RPMI7951 (cell line): ENCODE measurements at places on chromosomes 12 and 14. TPM values are rescaled to one million over a fixed set of nuclear protein-coding genes. Genes with fewer than 3 reads are reported as not detected.

- peak; percentile 59 for DNase-seq
These were observed 12.5 kb downstream of the PRDM4 start for GRCh38 chr12:107748472-107748871.

DNA sequence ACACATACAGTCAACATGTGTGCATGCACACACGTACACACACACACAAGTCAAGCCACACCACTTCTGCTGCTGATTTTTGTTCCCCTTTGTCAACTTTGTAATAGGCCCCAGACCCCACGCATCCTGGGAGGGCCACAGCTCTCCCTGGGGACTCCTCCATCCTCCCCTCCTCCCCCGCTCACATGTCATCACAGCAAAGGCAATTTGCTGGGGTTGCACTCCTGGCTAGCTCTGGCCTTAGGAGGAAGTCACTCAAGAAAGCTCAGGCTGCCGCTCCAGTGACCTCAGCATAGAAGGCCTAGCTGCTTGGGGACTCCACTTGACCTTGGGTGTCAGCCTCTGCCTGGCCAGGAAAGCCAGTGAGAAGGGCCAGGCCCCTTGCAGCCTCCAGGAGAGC, 27.2 kb downstream of the NGB start:
- DNase-seq: no peak

DNA sequence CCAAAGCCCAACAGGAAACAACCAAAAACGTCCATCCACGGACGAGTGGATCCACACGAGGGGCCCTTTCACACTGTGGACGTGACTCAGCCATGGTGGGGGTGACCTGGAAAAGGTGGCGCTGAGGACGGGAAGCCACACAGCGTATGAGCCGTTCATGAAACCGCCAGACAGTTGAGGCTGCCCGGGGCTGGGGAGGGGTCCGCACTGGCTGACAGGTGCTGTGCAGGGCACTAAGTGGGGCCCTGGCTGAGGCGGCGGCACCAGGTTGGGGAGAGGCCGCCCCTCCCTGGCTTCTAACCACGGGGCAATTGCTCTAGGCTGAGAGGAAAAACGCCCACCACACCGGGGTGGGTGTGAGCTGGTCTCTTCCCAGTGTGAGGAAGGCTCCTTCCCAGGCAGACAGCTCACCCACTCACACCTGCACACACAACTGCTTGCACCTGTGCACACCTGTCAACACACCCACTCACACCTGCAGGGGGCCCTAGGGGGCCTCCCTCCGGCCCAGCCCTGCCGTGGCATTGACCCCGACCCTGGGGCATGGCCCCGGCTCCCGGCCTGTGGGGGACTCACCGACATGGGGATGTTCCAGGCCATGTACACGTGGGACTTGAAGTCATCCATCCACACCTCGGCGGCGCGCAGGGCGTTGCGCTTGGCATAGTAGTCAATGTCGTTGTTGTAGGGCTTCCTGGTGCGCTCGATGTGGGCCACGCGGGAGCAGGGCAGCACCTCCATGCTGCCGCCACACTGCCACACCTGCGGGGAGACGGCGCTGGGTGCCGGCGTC, 58.9 kb downstream of the NOC4L start:
- DNase-seq: no peak

GRCh38 chr12:69404851-69405565, 45.5 kb downstream of the YEATS4 start:
- no peak for DNase-seq

DNA sequence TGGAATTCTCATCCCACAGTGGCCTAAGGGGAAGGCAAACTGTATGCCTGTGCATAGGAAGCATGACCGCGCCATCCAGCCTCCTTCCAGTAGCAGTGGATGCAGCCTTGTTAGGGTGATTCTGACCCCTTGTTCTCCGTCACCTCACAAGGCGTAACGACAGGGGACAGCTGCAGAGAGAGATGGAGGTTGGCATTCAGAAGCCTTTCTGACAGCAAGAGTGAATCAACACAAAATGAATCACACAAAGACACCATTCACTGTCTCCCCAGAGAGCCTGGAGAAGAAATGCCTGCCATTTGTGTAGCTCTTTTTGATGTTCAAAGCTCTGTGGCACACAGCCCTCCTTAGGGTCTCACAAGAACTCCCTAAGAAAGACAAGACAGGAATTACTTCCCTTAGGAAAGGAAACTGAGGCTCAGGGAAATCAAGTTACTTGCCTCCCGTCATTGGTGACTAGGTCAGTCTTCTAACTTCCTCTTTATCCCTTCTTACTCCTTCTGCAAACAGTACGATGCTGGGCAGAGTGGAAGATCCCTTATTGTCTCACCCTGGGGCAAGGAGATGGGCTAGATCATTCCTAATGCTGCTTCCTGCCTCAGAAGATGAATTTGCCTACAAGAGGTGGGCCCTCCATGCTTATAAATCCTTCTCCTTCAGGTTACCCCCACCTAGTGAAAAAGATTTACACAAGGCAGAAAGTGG, 280.9 kb downstream of the CACNA1C start:
- DNase-seq: peak; percentile 43

DNA sequence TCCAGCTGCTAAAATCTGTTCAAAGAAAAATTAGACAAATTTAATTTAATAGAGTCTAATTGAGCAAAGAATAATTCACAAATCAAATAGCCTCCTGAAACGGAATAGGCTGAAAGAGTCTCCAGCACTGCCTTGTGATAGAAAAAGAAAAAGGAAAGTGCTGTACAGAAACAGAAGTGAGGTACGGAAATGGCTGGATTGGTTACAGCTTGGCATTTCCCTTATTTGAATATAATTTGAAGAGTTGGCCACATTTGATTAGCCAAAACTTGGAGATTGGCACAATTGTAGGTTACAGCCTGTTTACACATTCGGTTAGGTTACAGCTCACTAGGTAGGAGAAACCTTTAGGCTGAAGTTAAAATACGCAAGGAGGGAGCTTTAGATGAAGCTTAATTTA, 24.8 kb upstream of the PCED1B start:
- DNase-seq: no peak

The NKX2-1 gene
- not detected in 2 replicates for total RNA-seq

The RNF212B gene
- not detected in 2 replicates for total RNA-seq

GRCh38 chr12:112946236-112947000, 8.1 kb downstream of the OAS3 start:
- DNase-seq: no peak

DNA sequence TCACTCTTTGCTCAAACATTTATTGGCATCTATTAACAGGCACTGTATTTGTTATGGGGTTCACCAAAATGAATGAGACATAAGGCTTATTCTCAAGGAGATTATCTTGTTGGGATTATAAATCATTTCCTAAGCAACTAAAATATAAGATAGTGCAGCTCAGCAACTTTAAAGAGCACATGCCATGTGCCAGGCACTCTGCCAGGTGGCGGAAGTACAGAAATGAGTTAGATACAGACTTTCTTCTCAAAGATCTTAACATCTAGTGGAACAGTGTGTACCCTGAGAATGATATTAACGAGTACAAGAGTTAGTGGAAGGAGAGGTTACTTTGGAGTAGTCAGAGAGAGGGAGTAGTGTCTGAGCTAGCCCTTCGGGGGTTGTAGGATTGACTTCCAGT, 28.4 kb upstream of the TOMM20L start:
- no peak for DNase-seq

The AGAP2 gene
- total RNA-seq: 0.20 and 0.72 TPM in 2 replicates

The CTSG gene
- not detected in 2 replicates for total RNA-seq

GRCh38 chr14:65403231-65403630, 9.3 kb upstream of the FUT8 start:
- no peak for DNase-seq

- DNase-seq: no peak
These were observed 410.3 kb downstream of the FOXG1 start for GRCh38 chr14:29176876-29177275.
